ENCODE measurements at places on chromosomes 5 and 9.

DNA sequence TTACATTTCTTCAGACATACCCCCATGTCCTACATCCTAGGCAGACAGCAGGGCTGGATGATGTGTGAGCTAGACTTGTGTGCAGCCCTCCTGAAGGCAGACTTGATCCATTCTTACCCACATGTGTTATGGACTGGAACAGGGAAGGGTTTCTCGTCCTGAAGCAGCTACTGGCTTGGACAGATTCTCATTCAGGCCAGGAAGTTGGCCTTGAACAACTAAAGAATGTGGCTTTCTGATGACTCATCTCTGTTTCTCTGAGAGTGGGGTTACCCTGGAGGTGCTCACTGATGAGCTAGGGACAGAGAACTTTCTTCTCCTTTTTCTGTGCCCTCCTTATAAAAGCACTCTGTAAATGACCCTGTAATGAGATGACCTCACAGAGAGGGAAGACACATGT lies 246.5 kb downstream of the PCSK5 start:
- DNase-seq, result no peak

DNA sequence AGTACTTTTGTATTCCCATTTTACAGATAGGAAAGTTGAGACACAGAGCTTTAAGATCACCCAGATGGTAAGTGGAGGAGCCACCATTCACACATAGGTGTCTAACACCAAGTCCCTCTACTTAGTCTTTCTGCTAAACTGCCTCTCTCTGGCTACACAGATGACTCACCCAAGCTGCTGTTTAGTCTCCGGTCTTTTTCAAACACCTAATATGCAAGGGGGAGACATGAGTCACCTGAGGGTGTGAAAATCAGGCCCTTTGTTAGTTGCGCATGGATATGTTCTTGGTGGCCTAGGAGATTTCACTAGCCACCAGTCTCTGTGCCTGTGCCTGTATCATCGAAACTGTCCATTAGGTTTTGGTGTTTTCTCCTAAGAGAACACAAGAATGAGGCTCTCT lies 117.8 kb downstream of the MAST4 start:
- DNase-seq, result no peak

DNA sequence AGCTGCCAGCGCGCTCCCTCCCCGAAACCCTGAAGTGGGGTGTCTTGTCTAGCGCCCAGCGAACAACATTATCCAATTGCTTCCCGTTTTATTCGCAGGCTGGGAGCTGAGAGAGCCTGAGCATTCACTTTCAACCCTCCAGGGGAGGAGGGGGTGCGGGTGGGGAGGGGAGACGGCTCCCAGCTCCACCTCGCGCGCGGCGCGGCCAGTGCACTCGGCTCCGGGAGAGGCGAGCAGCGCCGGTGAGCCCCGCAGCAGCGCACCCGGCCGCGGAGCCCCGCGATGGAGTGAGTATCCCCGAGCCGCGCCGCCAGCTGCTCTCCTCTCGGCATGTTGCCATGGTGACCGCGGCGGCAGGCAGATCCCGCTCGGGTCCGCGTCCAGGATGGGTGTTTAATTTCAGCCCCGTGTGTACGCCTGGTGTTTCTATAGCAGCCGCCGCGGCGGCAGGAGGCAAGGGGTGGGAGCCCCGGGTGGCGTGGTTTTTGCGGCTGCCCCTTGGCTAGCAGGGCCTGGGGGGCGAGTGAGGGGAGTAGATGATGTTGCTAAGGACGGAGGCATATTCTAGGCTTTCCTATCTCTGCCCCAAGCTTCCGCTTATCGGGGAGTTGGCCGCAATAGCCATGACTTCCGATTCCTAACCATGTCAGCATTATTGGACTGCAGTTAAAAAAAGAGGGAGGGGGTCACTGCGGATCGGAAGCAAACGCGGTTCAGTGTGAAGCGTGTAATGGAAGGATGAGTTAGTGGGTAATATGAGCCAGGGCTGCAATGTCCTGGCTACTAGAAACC lies 139.2 kb upstream of the PALM2AKAP2 start:
- no peak for DNase-seq

- DNase-seq, result no peak
Observed at GRCh38 chr5:125710745-125711144, 712.5 kb upstream of the GRAMD2B start.

DNA sequence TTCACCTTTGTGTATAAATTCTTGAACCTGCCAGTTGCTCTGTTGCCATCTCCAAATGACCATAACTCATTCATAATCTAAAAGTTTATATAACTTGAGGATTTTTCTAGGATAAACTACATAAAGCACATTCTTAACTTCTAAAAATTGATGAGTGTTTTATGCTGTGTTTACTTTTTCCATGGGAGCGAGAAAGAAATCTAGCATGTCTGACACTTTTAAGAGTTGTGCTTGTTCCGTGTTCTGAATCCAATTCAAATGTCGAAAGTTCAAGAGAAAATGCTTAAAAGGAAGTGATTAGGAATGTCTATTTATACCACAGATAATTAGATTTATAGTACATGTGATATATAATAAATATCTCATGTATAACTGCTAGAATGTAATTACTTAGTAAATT lies 154.4 kb downstream of the DEPDC1B start:
- DNase-seq, result no peak

DNA sequence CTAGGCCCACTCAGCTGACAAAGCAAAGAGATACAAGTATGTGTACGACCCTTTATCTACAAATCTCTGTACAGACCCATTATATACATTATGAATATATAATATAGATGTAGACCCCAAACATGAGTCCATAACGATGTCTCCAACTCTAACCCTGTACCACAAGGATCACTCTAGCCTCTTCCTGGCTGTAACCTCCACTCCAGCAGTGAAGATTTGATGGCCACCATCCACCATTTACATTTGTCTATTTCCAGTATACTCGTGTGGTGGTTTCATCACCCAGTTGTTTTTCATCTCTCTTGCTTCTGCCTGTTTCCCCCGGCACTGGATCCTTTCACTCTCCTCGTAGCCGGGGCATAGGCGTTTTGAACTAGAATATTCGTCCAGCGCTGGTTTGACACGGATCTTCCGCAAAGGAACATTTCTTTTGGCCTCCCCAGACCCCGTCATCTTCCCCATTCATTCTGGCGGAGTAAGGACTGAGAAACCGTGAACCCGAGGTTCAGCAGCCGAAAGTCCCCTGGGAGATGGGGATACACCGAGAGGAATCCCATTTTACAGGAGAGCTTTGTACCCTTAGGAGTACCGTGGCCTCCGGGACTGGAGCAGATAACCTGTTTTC lies 828 bp upstream of the TRIO start:
- no peak for DNase-seq

All from CD4-positive, alpha-beta T cell treated with Interleukin-2 at 100 ng/mL for 4 hours (primary cell).